ENCODE measurements at places on chromosomes 6 and 20.

DNA sequence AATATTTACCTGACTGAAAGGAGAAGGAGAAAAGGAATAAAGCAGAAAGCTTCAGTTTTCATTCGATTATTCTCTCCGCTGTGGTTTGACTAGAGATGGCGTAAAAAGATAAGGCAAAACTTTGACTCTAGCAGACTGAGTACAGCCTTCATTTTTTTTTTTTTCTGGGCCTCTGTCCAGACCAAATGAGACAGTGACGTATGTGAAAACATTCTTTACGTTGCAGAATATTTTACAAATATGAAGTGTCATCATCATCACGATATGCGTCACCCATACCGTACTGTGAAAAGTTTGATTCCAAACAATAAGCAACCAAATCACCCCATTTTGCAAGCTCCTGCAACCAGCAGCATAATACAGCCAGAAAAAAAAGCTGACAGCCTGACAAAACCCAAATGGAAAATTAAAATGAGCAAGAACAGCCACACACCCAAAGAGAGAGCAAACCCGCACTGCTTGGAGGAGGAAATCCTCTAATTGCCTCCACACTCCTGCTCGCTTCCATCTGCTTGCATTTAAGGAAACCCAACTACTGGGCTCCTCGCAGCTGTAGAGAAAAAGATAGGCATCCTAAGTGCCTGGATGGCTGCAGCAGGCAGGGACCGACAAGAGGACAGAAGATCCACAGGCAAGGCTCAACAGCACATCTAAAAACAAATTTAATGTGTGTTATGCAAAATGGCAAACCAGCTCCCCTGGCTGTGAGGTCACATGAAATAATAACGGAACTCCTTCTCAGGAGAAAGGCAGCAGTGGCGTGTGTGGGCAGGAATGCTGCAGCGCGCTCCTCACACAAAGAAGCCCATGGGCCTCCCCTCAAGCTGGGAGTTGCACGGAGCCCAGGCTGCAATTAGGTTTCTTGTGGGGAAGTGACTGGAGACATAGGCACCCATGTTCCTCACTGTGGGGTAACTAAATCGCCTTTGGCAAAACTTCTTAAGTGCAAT is 113.1 kb downstream of the FYN start:
- DNase-seq, result no peak

GRCh38 chr6:10460096-10460495 is 45.2 kb upstream of the TFAP2A start:
- DNase-seq, result no peak

GRCh38 chr6:160882791-160883279 is 108.7 kb upstream of the MAP3K4 start:
- DNase-seq, result no peak

GRCh38 chr20:42442716-42443115 is 747.0 kb downstream of the PTPRT start:
- no peak for DNase-seq

DNA sequence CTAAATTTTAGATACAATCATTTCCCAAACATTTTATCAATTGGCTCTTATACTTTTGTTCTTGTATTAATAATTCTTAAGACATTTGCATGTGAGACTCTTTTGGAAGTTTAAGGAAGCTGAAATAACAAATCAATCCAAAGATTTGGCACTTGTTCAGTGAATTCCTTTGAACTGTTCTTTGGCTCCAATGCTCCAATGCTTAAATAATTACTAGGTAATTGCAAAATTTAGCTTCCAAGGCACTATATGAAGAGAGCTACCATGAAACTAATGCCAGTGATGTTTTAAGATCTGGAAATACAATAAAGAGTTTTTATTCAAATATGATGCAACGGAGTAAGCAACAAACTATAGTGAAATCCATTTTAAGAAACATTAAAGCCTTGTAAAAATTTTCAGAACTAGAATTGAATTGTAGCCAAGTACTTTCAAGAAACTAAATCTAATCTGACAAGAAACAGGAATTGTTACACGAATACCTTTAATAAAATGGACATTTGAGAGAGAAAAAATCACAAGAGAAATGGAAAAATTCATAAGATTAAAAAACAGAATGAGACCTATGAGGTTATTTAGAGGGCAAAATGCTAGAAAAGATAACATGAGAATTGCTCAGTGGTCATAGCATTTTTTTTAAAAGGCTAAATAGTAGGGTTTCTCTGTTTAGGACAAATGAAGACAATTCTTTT is 43.6 kb upstream of the SMLR1 start:
- DNase-seq, result no peak

GRCh38 chr6:42199106-42199981 is 4.6 kb upstream of the GUCA1B start:
- no peak for DNase-seq

GRCh38 chr6:105824732-105825131 is 261.4 kb upstream of the PRDM1 start:
- no peak for DNase-seq

DNA sequence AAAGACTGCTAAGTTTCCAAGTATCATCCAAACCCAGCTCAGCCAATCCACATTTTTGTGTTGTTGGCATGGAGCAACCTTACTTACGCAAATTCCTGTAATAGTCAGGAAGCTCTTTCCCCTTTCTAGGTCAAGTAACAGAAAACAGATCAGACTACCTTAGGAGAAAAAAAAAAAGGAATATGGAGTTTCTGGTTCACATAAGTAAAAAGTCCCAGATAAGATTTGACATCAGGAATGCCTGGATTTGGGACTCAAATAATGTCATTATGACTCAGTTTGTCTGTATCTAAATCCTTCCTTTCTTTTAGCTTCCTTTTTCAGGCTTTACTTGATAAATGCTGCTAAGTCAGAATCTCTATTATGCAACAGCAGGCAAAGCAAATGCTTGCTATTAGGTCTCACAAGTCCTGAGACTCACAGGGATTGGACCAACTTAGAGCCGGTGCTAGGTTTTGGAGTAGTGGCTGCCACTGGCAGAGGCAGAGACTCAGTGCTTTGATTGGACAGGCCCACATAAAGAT is 44.5 kb downstream of the NCOA7 start:
- no peak for DNase-seq

DNA sequence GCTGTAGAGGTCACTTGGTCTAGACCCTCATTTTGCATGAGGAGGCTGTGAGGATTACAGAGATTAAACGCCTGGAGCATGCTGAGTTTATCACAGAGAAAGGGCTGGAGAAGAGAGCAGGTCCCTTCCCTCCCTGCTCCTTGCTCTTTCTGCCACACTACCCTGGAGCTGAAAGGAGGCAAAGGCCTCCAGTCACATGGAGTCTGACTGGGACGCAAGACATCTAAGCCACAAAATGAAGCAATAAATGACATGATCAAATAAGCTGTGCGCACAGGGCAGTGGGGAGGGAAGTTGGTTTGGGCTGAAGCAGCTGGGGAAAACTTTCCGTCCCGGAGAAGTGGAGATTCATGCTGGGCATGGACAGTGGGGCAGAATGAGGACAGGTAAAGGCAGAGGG is 33.3 kb downstream of the ATXN1 start:
- DNase-seq, result no peak

- no peak for DNase-seq
These were observed 1.1 kb downstream of the BPIFB3 start for GRCh38 chr20:33054791-33055190.

GRCh38 chr6:93586306-93586705 is 166.9 kb upstream of the EPHA7 start:
- DNase-seq, result no peak

Data from stimulated activated CD8-positive, alpha-beta memory T cell treated with anti-CD3 and anti-CD28 coated beads, Interleukin-15, amount 100 ng/mL, for 24 hours (primary cell).